ENCODE measurements at places on chromosomes 11 and 22. TPM values are rescaled to one million over a fixed set of nuclear protein-coding genes. Genes with fewer than 3 reads are reported as not detected.

Gene ALG9
- total RNA-seq: 26.8 TPM

Gene SLC25A1
- total RNA-seq: 66.3 TPM

Gene E2F8
- total RNA-seq: 26.9 TPM

Gene OR5L2
- not detected for total RNA-seq

Gene SCGB2A2
- total RNA-seq: not detected

Gene GLYAT
- total RNA-seq: not detected

Gene PHOX2A
- not detected for total RNA-seq

DNA sequence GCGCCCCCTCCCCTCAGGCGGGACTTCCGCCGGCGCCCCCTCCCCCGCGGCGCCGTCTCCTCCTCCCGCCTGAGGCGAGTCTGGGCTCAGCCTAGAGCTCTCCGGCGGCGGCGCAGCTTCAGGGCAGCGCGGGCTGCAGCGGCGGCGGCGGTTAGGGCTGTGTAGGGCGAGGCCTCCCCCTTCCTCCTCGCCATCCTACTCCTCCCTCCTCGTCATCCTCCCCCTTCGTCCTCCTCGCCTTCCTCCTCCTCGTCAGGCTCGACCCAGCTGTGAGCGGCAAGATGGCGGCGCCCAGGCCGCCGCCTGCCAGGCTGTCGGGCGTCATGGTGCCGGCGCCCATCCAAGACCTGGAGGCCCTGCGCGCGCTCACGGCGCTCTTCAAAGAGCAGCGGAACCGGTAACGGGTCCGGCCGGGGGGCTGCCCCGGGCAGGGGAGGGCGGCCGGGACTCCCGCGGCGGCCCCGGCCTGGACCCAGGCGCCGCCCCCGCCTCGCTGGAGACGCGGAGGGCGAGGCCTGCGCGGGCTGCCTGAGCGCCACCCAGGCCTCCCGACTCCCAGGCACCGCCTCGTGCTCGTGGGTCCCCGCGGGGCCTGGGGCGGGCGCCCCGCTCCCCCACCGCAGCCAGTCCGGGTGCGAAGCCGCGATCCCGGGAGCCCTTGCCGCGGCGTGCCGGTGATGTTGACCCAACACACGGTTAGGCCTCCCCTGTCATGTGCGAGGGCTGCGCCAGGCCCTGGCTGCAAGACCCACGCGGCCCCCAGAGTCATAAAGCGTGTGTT lies at the start of gene ATXN10:
Gene ATXN10 (plus strand): TSS at position 52 of the 781 bp plus-strand sequence. CDS start 230 bp downstream, at position 282.
- H3K27ac ChIP-seq: peak within 1 kb of the TSS; percentile 87
- peak within 1 kb of the TSS; percentile 91 for H3K4me3 ChIP-seq
- peaks cover 26% of the 10 kb centered on the region for H3K4me1 ChIP-seq
- peak; percentile 79 for DNase-seq
- H3K27me3 ChIP-seq: peaks cover 10% of the 10 kb centered on the region

GRCh38 chr22:33219648-33220384 lies 161.6 kb upstream of the SYN3 start:
- H3K27me3 ChIP-seq: peaks cover 2% of the 10 kb centered on the region
- no peak for DNase-seq
- H3K36me3 ChIP-seq: no peaks in the 10 kb centered on the region
- no peak overlapping the region for H3K4me3 ChIP-seq
- H3K27ac ChIP-seq: no peak overlapping the region

DNA sequence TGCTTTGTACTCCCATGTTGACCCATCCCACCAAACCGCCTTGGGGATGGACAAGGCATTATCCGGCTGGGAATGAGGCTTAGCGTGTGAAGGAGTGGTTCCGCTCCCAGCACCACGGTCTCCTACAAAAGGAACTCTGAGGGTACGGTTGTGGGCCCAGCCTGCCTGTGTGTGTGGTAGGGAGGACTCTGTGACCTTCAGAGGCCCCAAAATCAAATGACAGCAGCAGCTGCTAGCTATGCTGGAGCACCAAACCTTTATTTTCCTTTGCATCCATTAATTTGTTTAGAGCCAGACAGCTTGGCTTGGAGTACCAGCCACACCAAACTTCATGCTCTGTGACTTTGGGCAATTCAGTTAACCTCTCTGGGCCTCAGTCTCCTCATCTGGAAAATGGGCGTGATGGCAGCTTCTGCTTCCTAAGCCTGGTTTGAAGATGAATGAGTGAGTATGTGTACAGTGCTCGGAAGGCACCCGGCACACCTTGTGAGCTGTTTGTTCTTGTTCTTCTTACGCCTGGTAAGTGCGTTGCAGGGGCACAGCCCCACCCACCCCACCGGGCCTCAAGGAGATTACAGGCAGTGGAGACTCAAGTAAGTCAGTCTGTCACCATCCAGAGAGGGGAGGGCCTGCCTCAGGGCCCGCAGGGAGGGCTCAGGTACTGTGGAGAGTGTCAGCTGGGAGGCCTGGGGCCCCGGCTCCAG lies 25.3 kb downstream of the MB start:
- H3K36me3 ChIP-seq: no peaks in the 10 kb centered on the region
- no peak overlapping the region for H3K4me3 ChIP-seq
- H3K4me1 ChIP-seq: no peaks in the 10 kb centered on the region

- no peak for DNase-seq
- H3K4me3 ChIP-seq: peak overlapping the region; percentile 63
- H3K4me1 ChIP-seq: peaks cover 15% of the 10 kb centered on the region
Observed at GRCh38 chr22:45129703-45130524, 33.8 kb upstream of the NUP50 start.

DNA sequence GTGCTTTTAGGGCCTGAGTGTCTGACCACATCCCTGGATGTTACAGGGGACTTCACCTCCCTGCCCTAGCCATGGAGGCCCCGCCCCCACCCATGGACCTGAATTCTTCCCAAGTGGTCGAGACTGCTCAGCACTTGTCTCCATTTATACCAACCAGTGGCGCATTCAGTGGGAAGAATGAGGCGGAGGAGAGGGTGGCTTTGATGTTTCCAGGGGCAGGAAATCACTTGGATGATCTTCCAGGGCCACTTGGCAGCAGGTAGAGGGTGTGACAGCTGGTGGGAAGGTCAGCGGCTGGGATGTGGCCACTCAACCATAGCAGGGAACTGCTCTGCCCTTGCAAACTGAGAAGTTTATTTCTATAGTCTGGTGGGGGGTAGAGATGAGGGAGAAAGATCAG lies 155.1 kb upstream of the BLID start:
- no peaks in the 10 kb centered on the region for H3K4me1 ChIP-seq
- no peaks in the 10 kb centered on the region for H3K36me3 ChIP-seq
- DNase-seq: no peak
- H3K4me3 ChIP-seq: no peak overlapping the region
- no peak overlapping the region for H3K27ac ChIP-seq
- H3K27me3 ChIP-seq: peaks cover 2% of the 10 kb centered on the region

GRCh38 chr22:31161386-31161785 lies 1.4 kb downstream of the RNF185 start:
- peaks cover 22% of the 10 kb centered on the region for H3K4me1 ChIP-seq
- H3K36me3 ChIP-seq: peaks cover 9% of the 10 kb centered on the region
- peaks cover 8% of the 10 kb centered on the region for H3K27me3 ChIP-seq
- no peak overlapping the region for H3K27ac ChIP-seq
- H3K4me3 ChIP-seq: peak overlapping the region; percentile 100

DNA sequence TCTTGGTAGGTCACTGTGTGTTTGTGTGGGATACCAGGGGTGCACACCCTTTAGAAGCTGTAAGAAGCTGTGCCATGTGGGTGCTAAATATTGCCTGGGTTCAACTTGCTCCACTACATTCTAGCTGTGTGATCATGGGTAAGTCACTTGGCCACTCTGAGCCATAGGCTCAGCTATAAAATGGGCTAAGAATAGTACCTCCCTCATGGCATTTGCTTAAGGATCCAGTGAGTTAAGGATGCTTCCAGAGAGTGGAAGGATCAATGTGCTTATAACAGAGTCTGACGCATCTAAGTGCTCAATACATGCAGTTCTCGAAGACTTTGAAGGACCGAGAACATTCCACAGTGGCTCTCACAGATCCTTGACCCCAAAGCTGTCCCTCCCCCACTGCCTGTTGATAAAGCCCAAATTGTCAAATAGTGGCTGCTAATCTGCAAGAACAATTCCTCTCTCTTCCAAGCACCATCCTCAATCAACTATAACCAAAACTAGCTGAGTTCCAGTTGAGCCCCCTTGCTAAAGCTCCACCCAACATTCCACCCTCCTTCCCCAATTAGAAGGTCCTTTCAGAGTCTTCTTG lies 13.2 kb upstream of the TMPRSS6 start:
- H3K36me3 ChIP-seq: peaks cover 33% of the 10 kb centered on the region
- peak overlapping the region; percentile 85 for H3K4me3 ChIP-seq
- H3K27me3 ChIP-seq: no peaks in the 10 kb centered on the region
- peaks cover 65% of the 10 kb centered on the region for H3K4me1 ChIP-seq

DNA sequence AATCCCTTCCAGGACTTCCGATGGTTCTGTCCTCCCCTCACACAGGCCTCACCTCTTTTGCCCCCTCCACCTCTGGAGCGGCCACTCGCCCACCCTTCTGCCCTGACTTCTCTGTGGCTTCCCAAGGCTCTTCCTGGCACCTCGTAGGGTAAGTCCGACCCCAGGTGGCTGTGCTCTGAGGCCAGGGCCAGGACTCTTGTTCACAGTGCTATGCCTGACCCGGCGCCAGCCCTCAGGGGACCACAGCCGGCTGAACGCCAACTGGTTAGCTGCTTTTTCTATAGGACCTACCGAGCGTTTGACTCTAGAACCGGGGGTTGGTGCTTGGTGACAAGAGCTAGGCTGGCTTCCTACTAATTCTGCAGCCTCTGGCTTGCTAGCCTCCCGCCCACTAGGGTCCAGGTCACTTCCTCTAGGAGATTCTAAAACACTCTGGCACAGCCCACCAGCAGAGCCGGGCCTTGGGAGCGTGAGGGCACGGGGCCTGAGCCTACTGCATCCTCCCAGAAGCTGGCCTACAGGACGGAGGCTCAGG lies 28.4 kb upstream of the KCNQ1OT1 start:
- H3K27ac ChIP-seq: no peak overlapping the region
- no peaks in the 10 kb centered on the region for H3K27me3 ChIP-seq
- H3K4me3 ChIP-seq: no peak overlapping the region
- no peaks in the 10 kb centered on the region for H3K4me1 ChIP-seq
- H3K36me3 ChIP-seq: no peaks in the 10 kb centered on the region

GRCh38 chr11:131809203-131809918 lies 438.9 kb downstream of the NTM start:
- H3K27ac ChIP-seq: no peak overlapping the region
- DNase-seq: no peak
- H3K27me3 ChIP-seq: no peaks in the 10 kb centered on the region
- no peak overlapping the region for H3K4me3 ChIP-seq
- no peaks in the 10 kb centered on the region for H3K36me3 ChIP-seq

- H3K36me3 ChIP-seq: peaks cover 42% of the 10 kb centered on the region
- H3K27ac ChIP-seq: peak overlapping the region; percentile 51
- H3K27me3 ChIP-seq: no peaks in the 10 kb centered on the region
- H3K4me3 ChIP-seq: no peak overlapping the region
Observed at GRCh38 chr22:20572132-20572802, 64.9 kb downstream of the MED15 start.

DNA sequence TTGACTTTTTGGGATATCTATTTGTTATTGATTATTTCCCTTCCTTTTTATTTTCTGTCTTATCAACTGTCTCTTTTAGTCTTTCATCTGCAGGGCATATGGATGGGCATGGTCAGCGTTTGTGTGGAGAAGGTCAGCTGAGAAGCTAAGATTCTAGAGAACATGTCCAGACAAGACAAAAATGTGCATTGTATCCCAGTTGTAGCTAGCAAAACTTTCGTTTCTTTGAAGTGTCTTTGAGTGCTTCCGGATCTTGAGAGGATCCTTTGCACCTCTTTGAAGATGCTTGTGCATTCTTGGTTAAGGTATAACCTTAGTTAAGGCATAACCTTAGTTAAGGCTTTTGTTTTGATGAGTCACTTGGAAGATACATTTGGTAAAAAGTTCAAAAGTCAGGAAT lies 329.9 kb upstream of the LRRC4C start:
- no peak overlapping the region for H3K4me3 ChIP-seq
- H3K27ac ChIP-seq: no peak overlapping the region
- H3K27me3 ChIP-seq: no peaks in the 10 kb centered on the region
- no peaks in the 10 kb centered on the region for H3K36me3 ChIP-seq
- no peak for DNase-seq

GRCh38 chr11:92685049-92685448 lies 284.4 kb upstream of the MTNR1B start:
- no peaks in the 10 kb centered on the region for H3K27me3 ChIP-seq
- H3K4me3 ChIP-seq: no peak overlapping the region
- no peaks in the 10 kb centered on the region for H3K4me1 ChIP-seq
- DNase-seq: no peak
- no peaks in the 10 kb centered on the region for H3K36me3 ChIP-seq

- no peaks in the 10 kb centered on the region for H3K36me3 ChIP-seq
- H3K4me3 ChIP-seq: no peak overlapping the region
- DNase-seq: no peak
- H3K27me3 ChIP-seq: no peaks in the 10 kb centered on the region
- H3K4me1 ChIP-seq: no peaks in the 10 kb centered on the region
Observed at GRCh38 chr11:69174841-69175240, 19.1 kb downstream of the SMIM38 start.

DNA sequence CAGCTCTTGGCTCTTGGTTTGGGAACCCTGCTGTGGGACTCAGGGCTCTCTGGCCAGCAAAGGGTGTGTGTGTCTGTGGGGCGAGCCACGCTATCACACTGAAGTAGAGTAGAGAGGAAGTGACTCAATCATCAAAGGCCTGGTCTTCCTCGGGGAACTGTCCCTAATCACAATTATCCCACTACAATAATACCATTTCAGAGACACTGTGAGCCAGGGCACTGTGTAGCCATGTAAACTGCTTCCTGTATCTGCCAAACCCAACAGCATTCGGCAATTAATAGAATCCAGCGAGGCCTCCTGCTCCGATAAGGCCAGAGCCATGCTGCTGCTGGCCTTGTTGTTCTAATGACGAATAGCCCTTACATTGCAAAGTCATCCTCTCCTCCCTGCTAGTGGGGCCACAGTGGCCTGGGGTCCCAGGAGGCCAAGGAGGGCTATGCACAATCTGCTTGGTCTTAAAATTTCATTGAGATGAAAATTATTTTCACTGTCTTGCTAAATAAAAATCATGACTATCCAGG lies 49.8 kb upstream of the LMO2 start:
- no peak for DNase-seq
- no peaks in the 10 kb centered on the region for H3K36me3 ChIP-seq
- H3K4me3 ChIP-seq: no peak overlapping the region
- peaks cover 5% of the 10 kb centered on the region for H3K27me3 ChIP-seq

GRCh38 chr11:131819865-131820264 lies 449.4 kb downstream of the NTM start:
- H3K36me3 ChIP-seq: no peaks in the 10 kb centered on the region
- no peak for DNase-seq
- no peak overlapping the region for H3K4me3 ChIP-seq
- H3K27ac ChIP-seq: no peak overlapping the region
- no peaks in the 10 kb centered on the region for H3K4me1 ChIP-seq

- no peak overlapping the region for H3K27ac ChIP-seq
- no peak overlapping the region for H3K4me3 ChIP-seq
- H3K27me3 ChIP-seq: no peaks in the 10 kb centered on the region
- no peaks in the 10 kb centered on the region for H3K4me1 ChIP-seq
- H3K36me3 ChIP-seq: no peaks in the 10 kb centered on the region
Observed at GRCh38 chr11:132125988-132126871, 755.8 kb downstream of the NTM start.

- H3K36me3 ChIP-seq: no peaks in the 10 kb centered on the region
- H3K4me1 ChIP-seq: no peaks in the 10 kb centered on the region
- no peak overlapping the region for H3K27ac ChIP-seq
- DNase-seq: no peak
- no peaks in the 10 kb centered on the region for H3K27me3 ChIP-seq
- no peak overlapping the region for H3K4me3 ChIP-seq
Observed at GRCh38 chr11:23865341-23865975, 631.4 kb upstream of the LUZP2 start.

- H3K27me3 ChIP-seq: peaks cover 3% of the 10 kb centered on the region
- H3K36me3 ChIP-seq: no peaks in the 10 kb centered on the region
- H3K4me3 ChIP-seq: no peak overlapping the region
- DNase-seq: peak; percentile 69
- H3K27ac ChIP-seq: no peak overlapping the region
Observed at GRCh38 chr11:45233121-45233803, 52.9 kb downstream of the SYT13 start.
